Right lung (tissue), 10 donors: ENCODE measurements at places on chromosomes 4 and X.

DNA sequence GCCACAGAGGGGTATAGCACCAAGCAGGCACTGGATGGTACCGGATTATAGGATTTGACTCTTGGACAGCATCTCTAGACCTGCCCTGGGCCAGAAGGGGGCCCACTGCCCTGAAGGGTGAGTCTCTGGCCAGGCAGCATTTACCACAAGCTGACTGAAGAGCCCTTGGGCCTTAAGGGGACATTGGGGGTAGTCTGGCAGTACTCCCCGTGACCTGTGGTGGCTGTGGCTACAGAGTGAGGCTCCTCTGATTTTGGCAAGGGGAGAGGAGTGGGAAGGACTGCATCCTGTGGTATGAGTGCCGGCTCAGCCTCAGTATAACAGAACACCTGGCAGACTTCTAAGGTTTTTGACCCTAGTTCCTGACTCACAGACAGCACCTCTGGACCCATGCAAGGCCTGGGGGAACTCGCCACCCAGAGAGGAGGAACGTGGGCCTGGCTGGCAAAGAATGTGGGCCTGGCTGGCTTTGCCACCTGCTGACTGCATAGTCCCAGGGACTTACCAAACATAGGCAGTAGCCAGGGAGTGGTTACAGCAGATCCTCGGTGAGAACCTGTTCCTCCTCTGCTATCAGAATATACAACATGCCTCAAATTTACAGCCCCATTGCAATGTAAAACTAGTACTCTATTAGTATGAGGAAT lies 48.1 kb downstream of the ABCB7 start:
- DNase-seq: no peak

GRCh38 chrX:134749706-134750445 lies 91.6 kb upstream of the PLAC1 start:
- peak; percentile 20 for DNase-seq

- DNase-seq: no peak
Observed at GRCh38 chr4:90126805-90127204, 389 bp upstream of the CCSER1 start.

DNA sequence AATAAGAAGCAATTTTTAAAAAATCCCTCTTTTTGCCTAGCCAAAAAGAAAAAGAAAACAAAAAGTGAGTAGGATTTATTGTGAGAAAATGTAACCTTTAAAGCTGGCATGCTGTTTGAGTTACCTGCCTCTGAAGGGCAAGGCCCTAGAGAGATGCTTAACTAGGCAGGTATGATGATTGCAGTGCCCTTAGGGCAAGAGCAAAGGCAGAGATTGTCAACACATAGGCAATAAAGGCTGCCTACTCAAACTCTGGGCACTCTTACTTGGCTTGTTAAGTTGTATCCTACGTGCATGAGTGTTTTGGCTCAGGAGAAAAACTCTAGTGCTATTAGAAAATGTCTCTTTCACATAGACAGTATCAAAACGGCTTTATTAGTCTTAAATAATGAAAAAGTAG lies 306.0 kb downstream of the RPA4 start:
- no peak for DNase-seq

- DNase-seq: no peak
Observed at GRCh38 chr4:87843936-87844335, 11.2 kb downstream of the MEPE start.

DNA sequence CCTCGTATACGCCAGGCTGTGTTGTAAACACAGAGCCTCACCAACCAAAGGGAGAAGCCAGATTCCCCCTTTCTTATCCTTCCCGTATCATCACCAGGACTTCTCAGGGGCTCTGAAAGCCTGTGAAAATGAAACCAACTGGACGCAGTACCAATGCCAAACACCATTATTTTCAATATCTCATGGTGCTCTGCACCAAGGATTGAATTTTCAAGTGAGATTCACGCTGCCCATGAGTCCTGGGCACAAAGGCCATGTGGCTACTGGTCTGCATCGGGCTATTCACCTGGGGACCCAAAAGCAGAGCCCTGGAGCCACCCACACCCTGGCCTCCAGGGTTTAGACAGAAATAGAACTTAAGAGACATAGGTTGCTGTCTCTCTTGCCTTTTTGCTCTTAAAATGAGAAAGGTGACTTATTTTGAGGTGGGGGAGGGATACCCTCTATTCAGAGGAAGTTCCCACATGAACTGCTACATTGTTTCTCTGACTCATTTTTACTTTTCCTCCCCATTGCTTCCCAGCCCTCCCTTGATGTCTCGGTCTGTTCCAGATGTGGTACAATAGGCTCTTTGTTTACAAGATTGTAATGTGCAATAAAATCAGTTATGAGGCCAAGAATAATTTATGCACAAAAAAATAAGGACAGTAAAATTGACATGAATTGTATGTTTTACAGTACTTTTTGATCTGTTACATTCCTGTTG lies 55.4 kb downstream of the MAML3 start:
- DNase-seq: no peak
